ENCODE measurements at places on chromosomes 1 and 21. TPM values are rescaled to one million over a fixed set of nuclear protein-coding genes. Genes with fewer than 3 reads are reported as not detected.

Gene FAM76A
- 5.5 TPM for total RNA-seq

Gene RAB3B
- total RNA-seq, result 10.1 TPM

Gene NBPF6
- not detected for total RNA-seq

Gene ELF3
- 258 TPM for total RNA-seq

Gene PADI4
- not detected for total RNA-seq

Gene WDR64
- total RNA-seq, result not detected

Gene PLD5
- 0.94 TPM for total RNA-seq

Gene DMRTA2
- 0.13 TPM for total RNA-seq

Gene DISP3
- total RNA-seq, result 0.28 TPM

Gene LCE1F
- not detected for total RNA-seq

Gene EXO1
- total RNA-seq, result 24.6 TPM

Gene S100A16
- 412 TPM for total RNA-seq

Gene YARS1
- total RNA-seq, result 77.4 TPM

Gene C1orf56
- total RNA-seq, result 8.4 TPM

Gene ARHGEF10L
- 4.9 TPM for total RNA-seq

Gene AGO1
- total RNA-seq, result 3.8 TPM

Gene XPR1
- 18.3 TPM for total RNA-seq

Gene BROX
- total RNA-seq, result 20.9 TPM

Gene SLC9C2
- not detected for total RNA-seq

Gene CYP2J2
- total RNA-seq, result not detected

Gene SF3B4
- total RNA-seq, result 125 TPM

Gene TMEM51
- total RNA-seq, result 44.7 TPM

Gene MFAP2
- 0.34 TPM for total RNA-seq

Gene TRIM67
- total RNA-seq, result 0.21 TPM

Gene C1orf87
- total RNA-seq, result not detected

Gene UBL4B
- total RNA-seq, result not detected

Gene TNFRSF8
- total RNA-seq, result 0.09 TPM

Gene LCE1E
- not detected for total RNA-seq

Gene CFAP45
- total RNA-seq, result 0.51 TPM

Gene F3
- 3.3 TPM for total RNA-seq

Gene DYNLT4
- total RNA-seq, result 0.29 TPM

Gene FAM163A
- total RNA-seq, result not detected

Gene KRTAP19-3
- not detected for total RNA-seq

Gene WASF2
- total RNA-seq, result 45.6 TPM
